Osteoblast (primary cell): ENCODE measurements at places on chromosomes 5 and 9. TPM values are rescaled to one million over a fixed set of nuclear protein-coding genes. Genes with fewer than 3 reads are reported as not detected.

SLC36A3 gene
- total RNA-seq = not detected in 2 replicates

MYMK gene
- not detected in 2 replicates for total RNA-seq

SOHLH1 gene
- total RNA-seq = not detected in 2 replicates

PPIP5K2 gene
- 78.5 and 89.3 TPM in 2 replicates for total RNA-seq

C5orf47 gene
- total RNA-seq = not detected in 2 replicates
